Gastroesophageal sphincter (tissue), 4 donors: ENCODE measurements at places on chromosomes 7 and 10. TPM values are rescaled to one million over a fixed set of nuclear protein-coding genes. Genes with fewer than 3 reads are reported as not detected.
A peak's percentile ranks its signal among the peaks of the same experiment; 100 is the strongest.

- no peaks in the 10 kb centered on the region for H3K27me3 ChIP-seq
- ATAC-seq = no peak
- no peak overlapping the region for H3K27ac ChIP-seq
Observed at GRCh38 chr7:84152995-84153394, 41.6 kb downstream of the SEMA3A start.

The ATRNL1 gene
- total RNA-seq = 10.6 TPM

DNA sequence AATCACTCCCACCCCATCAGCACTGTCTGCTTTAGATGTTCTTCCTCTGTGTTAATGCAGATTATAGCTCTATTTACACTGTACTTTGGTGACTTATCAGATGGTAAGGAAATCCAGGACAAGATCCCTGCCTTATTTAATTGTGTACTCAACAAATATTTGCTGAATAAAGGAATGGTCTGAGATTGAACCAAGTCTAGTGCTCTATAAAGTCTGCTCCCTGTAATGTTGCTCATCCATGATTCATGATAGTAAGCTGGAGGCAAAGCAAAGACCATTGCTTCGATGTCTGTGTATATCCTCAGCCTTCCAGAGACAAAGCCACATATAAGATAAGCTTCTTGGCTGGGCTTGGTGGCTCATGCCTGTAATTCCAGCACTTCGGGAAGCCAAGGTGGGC, 33.5 kb downstream of the PLCE1 start:
- H3K4me1 ChIP-seq = no peaks in the 10 kb centered on the region
- H3K27ac ChIP-seq = no peak overlapping the region
- H3K36me3 ChIP-seq = peaks cover 12% of the 10 kb centered on the region
- no peak for ATAC-seq

DNA sequence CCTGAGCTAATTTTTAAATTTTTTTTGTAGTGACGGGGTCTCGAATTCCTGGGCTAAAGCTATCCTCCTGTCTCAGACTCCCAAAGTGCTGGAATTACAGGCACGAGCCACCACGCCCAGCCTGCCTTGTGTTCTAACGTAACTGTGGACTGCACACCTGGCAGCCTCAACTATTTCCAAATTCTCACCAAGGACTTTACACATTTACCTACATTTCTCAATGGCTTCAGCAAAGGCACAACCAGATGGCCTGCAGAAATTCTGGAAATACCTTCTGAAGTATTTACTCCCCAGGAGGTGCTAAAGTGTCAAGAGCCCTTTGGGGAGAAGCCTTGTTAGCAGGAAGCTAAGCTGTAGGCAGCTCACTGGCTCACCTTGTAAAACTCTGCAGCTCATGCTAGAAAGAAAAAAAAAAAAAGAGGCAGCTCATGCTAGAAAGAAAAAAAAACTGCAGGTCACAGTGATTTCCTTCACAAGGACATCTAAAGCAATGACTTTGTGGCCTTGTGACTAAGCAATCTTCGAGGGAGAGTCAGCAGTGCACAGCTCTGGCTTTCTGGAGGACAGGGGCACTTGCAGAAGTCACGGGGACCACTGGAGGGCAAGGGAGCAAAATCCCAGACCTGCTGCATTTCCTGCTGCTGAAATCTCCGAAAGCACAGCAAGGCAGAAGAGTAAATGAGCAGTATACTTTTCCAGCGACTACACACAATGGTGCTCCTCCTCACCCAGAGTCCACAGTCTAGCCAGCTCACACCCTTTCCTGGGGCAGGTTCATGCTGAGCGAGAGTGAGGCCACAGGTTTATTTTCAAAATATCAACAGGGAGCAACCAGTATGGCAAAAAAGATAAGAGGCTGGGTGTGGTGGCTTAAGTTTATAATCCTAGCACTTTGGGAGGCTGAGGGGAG, 40.4 kb downstream of the BAIAP2L1 start:
- H3K36me3 ChIP-seq = no peaks in the 10 kb centered on the region
- no peak overlapping the region for H3K27ac ChIP-seq
- H3K4me1 ChIP-seq = no peaks in the 10 kb centered on the region
- H3K4me3 ChIP-seq = no peak overlapping the region

The AMPH gene
- total RNA-seq = 14.7 TPM

- no peak overlapping the region for H3K4me3 ChIP-seq
- H3K36me3 ChIP-seq = peaks cover 27% of the 10 kb centered on the region
- ATAC-seq = peak; percentile 9
Observed at GRCh38 chr7:2082139-2082998, 150.4 kb downstream of the MAD1L1 start.

DNA sequence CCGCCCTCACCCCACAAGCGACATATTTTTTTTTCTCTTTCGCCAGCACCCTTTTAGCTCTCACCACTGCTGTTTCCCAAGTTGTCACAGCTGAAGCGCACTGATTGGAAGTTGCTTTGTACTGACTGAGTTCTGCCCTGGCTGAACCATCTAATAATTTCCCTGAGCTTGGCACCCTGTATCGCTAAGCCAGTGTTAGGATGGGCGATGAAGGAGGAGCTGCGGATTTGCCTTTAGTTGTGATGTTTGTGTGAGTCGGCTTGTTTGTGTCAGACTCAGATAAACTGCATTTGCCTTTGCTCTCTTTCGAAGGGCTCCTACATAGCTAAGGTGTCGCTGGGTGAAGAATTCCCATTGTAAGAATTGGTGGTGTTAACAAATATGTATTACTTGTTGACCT, 1.3 kb upstream of the ATXN7L1 start:
- H3K27me3 ChIP-seq = no peaks in the 10 kb centered on the region
- H3K27ac ChIP-seq = peak overlapping the region; percentile 87
- H3K4me1 ChIP-seq = no peaks in the 10 kb centered on the region
- H3K4me3 ChIP-seq = peak overlapping the region; percentile 89

DNA sequence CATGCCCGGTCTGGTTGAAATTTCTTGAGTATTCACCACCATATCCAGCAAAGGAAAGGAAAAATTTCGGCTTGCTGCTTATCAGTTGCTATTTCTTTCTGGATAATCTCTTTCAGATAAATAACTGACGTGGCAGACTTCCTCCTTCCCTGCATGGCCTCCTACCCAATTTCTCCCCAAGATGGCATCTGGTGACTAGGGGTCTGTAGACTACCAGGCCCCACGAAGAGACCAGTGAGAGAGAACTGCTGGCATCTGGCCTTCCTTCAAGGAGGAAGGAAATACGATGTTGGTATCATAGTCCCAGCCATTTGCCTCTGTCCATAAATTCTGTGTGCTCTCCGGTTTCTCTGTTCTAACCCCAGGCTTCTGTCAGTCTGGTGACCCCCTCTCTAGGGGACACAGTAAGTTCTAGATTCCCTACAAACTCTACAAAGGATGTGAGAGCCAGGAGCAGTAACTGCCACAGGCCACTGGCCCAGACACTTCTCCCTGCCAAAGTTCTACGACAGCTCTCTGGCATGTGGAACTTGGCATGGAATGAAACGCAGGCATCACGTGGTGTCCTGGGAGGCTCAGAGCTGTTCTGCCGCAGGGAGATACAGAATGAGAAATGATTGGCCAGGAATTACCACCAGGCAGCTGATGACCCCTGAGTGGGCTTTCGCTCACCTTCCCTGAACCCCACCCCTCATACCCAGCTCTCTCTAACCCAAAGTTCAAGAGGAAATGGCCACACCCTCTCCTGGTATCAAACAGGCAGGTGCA, 30.0 kb upstream of the MSRB2 start:
- H3K4me1 ChIP-seq = no peaks in the 10 kb centered on the region
- no peak overlapping the region for H3K27ac ChIP-seq
- H3K27me3 ChIP-seq = no peaks in the 10 kb centered on the region

- H3K27me3 ChIP-seq = peaks cover 59% of the 10 kb centered on the region
- H3K4me3 ChIP-seq = no peak overlapping the region
- ATAC-seq = no peak
- no peaks in the 10 kb centered on the region for H3K36me3 ChIP-seq
Observed at GRCh38 chr10:101065481-101066145, 3.8 kb downstream of the KAZALD1 start.

GRCh38 chr10:131001438-131001837, 310.1 kb downstream of the TCERG1L start:
- no peaks in the 10 kb centered on the region for H3K36me3 ChIP-seq
- no peaks in the 10 kb centered on the region for H3K4me1 ChIP-seq
- no peak for ATAC-seq
- peaks cover 33% of the 10 kb centered on the region for H3K27me3 ChIP-seq

The STEAP4 gene
- 21.5 TPM for total RNA-seq

DNA sequence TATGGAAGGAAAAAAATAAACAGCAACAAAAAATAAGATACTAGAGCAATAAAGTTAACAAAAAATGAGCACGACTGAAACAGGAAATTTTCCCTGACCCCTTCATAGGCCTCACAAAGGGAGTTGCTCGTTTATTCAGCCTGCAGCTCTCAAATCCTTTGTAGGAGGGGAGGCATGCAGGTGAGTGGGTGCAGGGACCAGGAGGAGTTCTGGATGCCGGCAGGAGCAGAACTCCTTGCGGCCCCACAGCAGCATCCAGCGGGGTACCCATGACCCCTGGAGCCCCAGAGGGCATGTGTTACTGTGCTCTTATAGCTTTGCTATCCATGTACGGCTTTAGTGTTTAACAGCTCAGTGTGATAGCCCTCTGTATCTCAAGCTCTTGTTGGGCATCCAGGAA, 5.8 kb downstream of the TAS2R39 start:
- no peak overlapping the region for H3K27ac ChIP-seq
- no peaks in the 10 kb centered on the region for H3K4me1 ChIP-seq
- no peak overlapping the region for H3K4me3 ChIP-seq
- H3K36me3 ChIP-seq = no peaks in the 10 kb centered on the region
- ATAC-seq = no peak

The HTR5A gene
- total RNA-seq = not detected

DNA sequence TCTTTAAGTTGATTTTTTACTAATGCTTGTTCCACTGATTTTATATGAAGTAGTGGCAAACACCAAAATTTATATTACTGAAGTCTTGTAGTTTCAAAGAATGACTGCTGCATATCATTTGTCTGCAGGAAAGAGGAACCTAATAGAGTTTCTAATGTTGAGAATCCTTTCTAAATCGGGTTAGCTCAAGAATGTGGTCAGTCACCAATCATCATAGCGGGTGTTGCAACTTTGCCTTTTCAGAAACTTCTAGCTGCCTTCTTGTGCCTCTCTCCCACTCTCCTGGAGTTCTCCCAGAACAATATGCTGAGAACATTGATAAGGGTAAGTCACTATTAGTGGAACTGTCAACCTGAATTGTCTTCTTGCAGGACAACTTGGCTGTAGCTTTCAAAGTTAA, 524.8 kb upstream of the SORCS1 start:
- H3K4me3 ChIP-seq = no peak overlapping the region
- no peaks in the 10 kb centered on the region for H3K4me1 ChIP-seq
- no peaks in the 10 kb centered on the region for H3K36me3 ChIP-seq
- ATAC-seq = no peak
- H3K27me3 ChIP-seq = no peaks in the 10 kb centered on the region
